NCI-H1436 treated with DMSO at 0.1 percent for 48 hours (cell line): ENCODE measurements at places on chromosomes 5 and 9.

- DNase-seq: no peak
Observed at GRCh38 chr9:114906922-114907571, 23.3 kb downstream of the TNFSF8 start.

GRCh38 chr5:39783756-39784421 is 359.1 kb upstream of the DAB2 start:
- no peak for DNase-seq

DNA sequence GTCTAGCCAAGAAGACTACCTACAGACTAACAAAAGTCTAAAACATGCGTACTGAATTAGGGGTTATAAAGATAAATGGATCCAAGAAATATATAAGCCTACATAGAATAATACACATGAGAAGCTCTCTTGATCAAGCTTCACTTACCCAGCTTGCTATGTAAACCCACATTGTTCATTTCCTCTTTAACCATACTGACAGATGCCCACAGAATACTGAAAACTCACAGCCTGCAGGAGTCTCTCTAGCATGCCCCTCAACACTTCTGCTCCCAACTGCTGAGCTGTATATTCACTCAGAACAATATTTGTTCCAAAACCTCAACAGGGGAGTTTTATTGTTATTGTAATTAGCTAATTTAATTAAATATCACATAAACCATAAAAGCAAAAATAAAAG is 52.4 kb downstream of the RFX3 start:
- DNase-seq: no peak

- no peak for DNase-seq
Observed at GRCh38 chr9:93588641-93589609, 12.5 kb downstream of the PHF2 start.

GRCh38 chr5:145830594-145830993 is 4.5 kb downstream of the PRELID2 start:
- no peak for DNase-seq

GRCh38 chr9:116860509-116861120 is 173.5 kb downstream of the TRIM32 start:
- DNase-seq: no peak

DNA sequence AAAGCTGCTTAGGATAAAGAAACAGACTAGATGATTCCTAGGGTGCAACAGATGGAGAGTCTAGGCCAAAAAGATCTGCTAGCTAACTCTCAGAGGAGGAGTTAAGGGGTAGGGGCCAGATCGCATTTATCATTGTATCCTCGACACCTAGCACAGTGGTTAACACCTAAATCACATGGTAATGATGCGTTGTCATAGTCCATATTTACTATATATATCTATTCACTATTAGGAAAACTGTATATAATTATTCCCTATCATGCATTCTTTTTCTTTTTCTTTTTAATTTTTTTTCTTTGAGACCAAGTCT is 92.8 kb upstream of the SLC44A1 start:
- no peak for DNase-seq

- DNase-seq: no peak
Observed at GRCh38 chr5:164475339-164475977, 970.0 kb downstream of the MAT2B start.

GRCh38 chr5:141681695-141682641 is at the start of gene ARAP3:
ARAP3 (minus strand) TSS chr5:141682230; CDS start chr5:141680486, 1,744 bp downstream.
- DNase-seq: no peak

DNA sequence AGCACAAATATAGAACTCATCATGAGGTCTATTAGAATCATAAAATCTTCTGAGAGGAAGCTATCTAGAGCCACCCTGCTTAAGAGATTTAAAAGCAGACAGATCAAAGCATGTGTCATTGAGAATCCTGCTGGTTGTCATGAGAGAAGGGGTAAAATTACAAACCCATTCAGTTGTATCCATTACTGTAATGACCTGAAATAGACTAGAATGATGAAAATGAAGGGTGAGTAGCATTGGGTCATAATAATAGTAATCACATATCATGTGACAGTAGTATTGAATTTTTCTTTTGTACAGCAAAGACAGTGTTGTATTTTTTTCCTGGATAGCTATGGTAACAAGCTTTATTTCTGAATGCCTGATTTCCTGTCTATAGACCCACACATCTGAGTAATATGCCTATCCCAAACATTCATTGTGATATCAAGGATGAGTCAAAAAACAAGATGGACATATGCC is 149.0 kb downstream of the PDE4D start:
- DNase-seq: peak; percentile 92

DNA sequence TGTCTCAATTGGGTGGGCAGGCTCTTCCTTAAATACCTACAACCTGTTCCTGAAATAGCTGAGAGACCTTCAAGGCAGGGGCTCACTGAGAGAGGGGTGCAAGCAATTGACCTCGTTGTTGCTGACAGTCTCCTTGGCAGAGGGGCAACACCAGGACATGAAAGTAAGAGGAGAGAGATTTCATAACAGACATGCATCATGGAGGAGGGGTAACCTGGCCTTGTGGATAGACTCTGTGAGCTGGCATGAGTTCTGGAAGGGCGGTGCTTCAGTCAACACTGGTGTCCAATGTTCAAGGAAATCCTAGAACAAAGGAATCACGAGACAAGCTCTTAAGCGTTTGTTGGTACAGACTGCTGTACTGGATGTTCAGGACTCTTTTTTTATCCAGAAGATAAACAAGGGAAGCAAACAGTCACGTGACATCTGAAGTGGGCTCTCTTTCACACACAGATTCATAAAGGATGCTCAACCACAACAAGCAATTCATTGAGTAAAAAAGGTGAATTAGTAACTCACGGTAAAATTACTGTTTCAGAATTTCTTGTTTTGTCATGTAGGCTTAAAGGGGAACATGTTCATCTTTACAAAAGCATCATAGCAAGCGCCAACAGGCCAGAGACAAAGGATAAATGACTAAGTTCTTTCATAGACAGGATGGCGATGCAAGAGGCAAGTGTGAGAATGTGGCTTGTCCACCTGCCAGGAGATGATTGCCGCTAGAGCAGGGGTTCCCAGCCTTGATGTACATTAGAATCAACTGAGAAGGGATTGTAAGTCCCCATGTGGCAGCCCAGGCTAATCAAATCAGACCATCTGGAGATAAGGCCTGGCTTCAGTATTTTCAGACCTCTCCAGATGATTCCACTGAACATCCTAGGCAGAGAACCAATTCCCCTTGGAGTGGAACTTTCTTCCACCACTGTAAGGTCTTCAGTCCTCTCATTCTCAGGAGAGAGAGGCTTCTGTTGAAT is 20.7 kb downstream of the ANKRA2 start:
- peak; percentile 87 for DNase-seq

DNA sequence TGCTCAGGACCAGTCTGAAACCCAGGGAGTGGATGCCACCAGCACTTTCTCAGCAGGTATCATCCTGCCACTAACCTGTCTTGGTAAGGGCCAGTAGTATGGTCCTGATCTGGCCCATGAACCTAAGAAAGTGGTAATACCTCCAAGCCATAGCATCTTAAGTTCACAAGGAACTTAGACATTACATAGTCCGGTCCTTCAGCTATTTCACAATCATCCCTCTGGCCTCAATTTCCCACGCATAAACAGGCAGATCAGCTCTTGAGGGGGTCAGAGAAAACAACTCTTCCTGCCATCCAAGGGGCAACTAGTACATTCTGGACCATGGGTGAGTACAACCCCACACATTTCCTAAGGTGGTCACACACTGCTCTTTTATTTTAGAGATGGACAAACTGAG is 88.2 kb downstream of the PPIC start:
- DNase-seq: no peak

GRCh38 chr9:89742660-89743059 is 137.8 kb downstream of the GADD45G start:
- no peak for DNase-seq

DNA sequence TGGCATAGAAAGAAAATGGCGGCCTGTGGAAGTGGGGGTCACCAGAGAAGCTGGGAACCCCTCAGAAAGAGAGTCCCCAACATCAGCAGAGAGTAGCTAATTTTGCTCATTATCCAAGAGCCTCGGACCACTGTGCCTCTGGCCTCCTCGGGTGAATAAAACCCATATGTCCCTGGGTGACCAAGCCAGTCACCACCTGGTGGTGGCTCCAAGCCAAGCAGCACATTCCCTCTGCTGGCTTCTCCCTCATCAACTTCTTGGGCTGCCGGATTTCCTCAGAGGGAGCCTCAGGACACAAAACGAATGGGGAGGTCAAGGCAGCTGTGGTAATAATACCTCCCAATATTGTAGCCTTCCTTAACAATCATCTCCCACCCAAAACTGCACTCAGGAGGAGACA is 242.5 kb downstream of the NFIB start:
- DNase-seq: no peak

- DNase-seq: no peak
Observed at GRCh38 chr5:176719113-176719739, 71.9 kb downstream of the TSPAN17 start.

- no peak for DNase-seq
Observed at GRCh38 chr9:83596899-83597504, 25.9 kb upstream of the IDNK start.

GRCh38 chr5:62138607-62139006 is 167.4 kb upstream of the KIF2A start:
- DNase-seq: peak; percentile 68

- no peak for DNase-seq
Observed at GRCh38 chr9:91208837-91209236, 152.9 kb downstream of the AUH start.

DNA sequence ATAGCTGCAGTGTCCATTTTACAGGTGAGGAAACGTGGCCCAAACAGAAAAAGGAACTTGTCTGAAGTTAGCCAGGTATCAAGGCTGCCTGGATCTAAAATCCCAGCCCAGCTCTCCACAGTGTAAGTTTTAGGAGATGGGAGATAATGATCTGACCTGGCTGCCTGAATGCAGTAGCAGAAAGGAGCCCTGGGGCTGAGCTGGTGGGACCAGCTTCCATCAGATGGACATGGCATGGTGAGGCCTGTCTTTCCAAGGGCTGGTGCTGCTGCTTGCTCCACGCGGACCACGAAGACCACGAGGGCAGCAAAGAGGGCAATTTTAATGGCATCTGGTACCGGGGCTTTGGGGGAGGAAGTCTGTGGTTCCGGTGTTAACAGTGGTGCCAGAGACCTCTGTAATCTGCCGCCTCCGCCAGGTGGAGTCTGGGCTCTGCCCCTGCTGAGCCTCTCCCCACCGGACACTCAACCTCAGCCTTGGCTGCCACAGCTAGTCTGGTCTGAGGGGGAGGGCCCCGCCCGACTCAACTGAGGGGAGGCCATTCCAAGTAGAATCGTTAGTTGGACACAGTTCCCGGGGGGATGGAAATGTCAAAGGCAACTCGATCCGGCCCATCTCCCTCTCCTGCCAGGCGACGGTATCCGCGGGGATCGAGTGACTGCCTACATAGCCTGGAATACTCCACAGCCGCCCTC is 650 bp downstream of the MYORG start:
- no peak for DNase-seq

DNA sequence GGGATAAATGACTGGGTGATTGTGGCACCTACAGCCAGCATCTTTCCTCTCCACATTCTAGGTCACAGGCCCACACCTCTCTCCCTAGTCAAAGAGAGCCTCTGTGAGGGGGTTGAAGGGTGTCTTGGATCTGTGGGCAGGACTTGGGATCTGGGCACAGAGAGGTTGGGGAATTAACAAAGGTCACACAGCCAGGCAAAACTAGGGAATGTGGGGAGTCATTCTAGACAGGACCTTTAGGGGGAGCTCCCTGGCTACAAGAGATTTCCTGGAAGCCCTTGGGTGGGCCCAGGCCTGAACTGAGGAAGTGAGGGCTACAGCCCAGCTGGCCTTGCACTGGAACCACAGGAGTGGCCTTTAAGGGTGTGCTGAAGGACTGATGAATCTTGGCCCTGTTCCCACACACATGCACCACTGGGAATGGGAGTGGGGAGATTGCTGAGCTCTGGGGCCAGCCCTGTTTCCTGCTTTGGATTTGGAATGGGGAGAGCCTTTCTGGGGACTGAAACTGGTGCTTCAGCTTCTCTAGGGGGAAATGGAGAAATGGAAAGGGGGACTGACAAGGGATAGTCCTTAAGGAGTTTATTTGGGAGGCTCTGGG is 12.4 kb upstream of the CXXC5 start:
- peak; percentile 9 for DNase-seq
